CD4-positive, alpha-beta T cell treated with Interleukin-4 for 1 hour (primary cell): ENCODE measurements at places on chromosomes 2 and 18.

- no peak for DNase-seq
Observed at GRCh38 chr2:143726151-143726845, 597.1 kb downstream of the ARHGAP15 start.

GRCh38 chr2:43412114-43412753, 183.6 kb downstream of the THADA start:
- no peak for DNase-seq

GRCh38 chr18:66916834-66917233, 312.9 kb upstream of the CDH19 start:
- no peak for DNase-seq

GRCh38 chr2:35503738-35504199, 851.8 kb upstream of the CRIM1 start:
- DNase-seq: no peak

DNA sequence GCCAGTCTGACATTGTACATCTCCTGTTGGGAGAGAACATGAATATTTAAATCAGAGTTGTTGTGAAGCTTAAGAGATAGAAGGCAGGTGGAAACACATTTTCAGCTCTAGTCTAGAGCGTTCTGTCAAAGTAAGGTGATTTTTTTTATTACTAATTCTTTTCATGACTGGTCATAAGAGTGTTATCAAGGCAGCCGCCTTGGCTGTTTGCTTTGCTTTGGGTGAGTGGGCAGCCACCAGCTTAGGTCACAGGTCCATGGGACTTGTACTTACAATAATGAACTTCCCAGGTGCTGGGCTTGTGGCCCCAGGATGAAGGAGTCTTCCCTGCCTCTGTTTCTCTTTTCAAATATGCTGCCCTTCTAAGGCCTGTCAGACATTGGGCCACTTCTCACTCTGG, 256.3 kb downstream of the SRBD1 start:
- DNase-seq: no peak
